ENCODE measurements at places on chromosomes 12 and 14.

- DNase-seq, result no peak
Measured at GRCh38 chr12:102976609-102977280, 19.3 kb downstream of the ASCL1 start.

DNA sequence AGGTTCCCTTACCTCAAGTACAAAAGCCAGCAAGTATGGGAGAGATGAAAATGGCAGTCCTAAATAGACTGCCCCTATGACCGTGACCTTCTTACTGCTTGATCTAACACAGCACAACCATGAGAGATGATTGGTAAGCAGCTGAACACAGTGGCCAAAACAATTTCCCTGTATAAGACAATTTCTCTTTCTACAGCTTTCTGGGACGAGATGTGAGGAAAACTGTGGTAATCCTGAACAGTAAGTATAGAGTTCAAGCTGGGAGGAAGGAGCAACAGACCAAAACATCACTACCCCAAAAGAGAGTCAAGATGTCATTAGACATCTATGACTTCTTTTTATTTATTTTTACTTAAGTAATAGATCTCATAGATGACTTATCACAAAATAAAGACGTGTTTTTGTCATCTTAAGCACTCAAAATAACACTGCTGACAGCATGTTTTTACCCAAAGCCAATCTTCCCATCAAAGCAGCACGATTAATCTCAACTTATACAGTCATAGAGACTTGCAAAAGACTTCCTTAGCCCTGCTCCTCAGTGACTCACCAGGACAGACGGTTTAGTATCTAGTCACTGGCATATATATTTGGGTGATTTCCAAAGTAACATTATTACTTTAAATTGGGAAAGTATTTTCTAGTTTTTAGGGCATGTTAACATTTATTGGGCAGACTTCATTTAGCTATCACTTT, 3.7 kb downstream of the TMEM52B start:
- no peak for DNase-seq

DNA sequence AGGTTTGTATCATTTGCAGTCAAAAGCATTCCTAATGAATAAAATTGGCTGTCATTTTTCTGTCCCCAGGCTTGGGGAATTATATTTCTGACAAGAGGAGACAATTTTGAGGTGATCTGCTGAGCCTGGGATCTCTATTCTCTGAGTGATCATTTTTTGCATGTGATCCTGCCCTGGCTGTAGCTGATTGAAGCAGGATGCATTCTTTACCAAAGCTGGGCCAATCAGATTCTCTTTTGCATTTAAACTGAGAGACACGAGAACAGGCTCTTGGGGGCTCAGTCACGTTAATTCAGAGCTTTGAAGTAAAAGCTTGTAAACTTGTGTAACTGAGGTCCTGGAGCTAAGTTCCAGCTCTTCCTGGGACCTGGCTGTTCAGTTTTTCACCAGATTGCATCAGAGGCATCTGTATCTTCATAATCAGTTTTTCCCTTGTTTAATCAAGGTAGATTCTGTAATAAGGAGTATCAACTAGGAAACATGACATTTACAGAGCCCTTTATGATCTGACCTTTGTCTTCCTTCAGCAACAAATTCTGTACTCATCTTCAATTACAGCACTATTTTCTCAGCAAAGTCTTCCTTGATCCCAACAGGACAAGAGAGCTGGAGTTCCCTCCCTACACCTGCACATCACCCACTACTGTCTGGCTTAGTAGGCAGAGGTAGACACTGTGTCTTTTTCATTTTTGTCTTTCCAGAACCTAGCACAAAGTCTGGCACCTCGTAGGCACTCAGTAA, 35.0 kb upstream of the MANSC4 start:
- DNase-seq, result no peak

DNA sequence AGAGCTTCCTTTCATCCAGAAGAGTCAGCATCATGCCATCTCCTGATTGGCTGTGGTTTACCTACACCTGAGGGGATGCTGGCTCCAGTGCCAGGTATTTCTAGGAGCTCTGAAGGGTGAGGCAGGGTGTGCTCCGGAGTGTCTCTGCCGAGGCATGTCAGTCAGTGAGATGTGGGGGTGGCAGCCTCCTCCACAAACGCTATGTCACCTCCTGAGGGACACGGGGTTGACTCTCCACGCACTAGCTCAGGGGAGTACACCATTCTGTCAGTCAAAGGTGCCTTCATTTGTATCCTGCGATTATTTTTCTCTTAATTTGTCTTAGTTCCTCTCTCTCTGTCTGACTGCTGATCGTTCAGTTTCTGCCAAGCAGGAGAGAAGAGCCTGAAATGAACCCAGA, 604.5 kb downstream of the VRK1 start:
- no peak for DNase-seq

DNA sequence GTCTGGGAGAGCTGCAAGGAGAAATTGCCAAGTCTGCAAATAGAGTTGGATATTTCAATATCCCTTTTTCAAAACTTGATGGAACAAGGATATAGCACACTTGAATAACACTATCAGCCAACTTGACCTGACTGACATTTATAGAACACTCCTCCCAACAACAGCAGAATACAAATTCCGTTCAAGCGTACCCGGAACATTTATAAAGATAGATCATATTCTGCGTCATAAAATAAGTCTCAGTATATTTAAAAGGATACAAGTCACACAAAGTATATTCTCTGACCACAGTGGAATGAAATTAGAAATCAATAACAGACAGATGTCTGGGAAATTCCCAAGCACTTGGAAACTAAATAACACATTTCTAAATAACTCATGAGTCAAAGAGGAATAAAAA, 29.0 kb upstream of the MEG3 start:
- DNase-seq, result no peak

- no peak for DNase-seq
Measured at GRCh38 chr14:64279704-64280668, 14.2 kb downstream of the ESR2 start.

GRCh38 chr12:42766754-42767153, 177.2 kb upstream of the PRICKLE1 start:
- DNase-seq, result no peak

DNA sequence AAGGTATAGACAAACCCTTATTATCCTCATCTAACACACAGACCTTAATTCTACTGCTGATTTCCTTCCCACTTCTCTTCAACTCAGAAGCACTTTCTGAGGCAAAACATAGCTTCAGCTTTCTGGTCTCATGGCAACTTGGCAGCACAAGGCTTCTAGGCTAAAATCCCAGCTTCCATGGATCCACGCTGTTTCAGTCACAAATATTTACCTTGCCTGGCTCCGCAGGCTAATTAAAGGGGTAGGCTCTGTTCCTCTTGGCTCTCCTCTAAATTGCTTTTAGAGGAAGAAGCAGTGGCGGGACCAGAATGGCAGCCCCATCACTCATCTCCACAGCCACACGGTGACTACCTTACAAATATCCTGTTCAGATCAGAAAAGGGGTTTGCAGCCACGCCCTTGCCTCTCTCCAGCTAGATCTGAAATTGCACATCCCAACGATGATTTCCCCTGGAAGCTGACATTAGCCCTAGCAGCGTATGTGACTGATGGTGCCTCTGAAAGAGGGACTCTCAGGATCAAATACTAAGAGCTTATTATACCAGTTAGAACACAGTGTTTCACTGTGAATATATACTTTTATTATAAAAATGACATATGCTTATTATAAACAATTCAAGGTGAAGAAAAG, 221.5 kb upstream of the NUDT4 start:
- DNase-seq, result peak; percentile 19

- DNase-seq, result no peak
Measured at GRCh38 chr12:58703866-58704265, 216.4 kb downstream of the LRIG3 start.

- DNase-seq, result no peak
Measured at GRCh38 chr12:53971686-53972085, 1.2 kb upstream of the HOXC11 start.

- DNase-seq, result no peak
Measured at GRCh38 chr12:62834971-62835547, 99.9 kb downstream of the PPM1H start.

GRCh38 chr12:22039361-22039760, 6.7 kb upstream of the CMAS start:
- DNase-seq, result no peak

DNA sequence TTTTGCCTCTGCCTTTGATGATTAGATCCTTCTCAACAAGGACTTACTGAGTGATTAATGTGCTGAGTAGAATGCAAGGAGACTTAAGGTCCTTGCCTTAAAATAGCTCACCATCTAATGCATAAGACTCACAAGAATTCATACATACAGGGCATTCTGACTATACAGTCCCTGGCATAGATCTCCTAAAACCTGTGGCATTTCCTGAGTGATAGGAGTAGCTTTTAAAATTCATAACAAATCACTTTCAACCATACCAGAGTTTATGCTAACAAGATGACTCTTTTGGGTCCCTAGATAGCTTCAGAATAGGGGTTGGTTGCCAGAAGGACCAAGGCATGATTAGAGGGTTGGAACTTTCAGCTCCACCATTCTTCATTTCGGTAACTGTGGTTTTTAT, 48.8 kb downstream of the STXBP6 start:
- DNase-seq, result no peak

DNA sequence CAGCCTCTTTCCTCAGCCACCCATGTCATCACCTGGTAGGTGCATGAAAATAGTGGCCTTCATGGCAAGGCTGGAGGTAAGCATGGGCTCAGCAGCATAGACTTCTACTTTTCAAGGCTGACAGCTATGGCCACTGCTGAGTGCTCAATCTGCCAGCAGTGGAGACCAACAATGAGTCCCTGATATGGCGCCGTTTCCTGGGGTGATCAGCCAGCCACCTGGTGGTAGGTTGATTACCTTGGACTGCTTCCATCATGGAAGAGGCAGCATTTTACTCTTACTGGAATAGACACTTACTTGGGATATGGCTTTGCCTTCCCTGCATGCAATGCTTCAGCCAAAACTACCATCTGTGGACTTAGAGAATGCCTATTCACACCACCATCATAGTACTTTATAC, 39.5 kb upstream of the USP44 start:
- no peak for DNase-seq

DNA sequence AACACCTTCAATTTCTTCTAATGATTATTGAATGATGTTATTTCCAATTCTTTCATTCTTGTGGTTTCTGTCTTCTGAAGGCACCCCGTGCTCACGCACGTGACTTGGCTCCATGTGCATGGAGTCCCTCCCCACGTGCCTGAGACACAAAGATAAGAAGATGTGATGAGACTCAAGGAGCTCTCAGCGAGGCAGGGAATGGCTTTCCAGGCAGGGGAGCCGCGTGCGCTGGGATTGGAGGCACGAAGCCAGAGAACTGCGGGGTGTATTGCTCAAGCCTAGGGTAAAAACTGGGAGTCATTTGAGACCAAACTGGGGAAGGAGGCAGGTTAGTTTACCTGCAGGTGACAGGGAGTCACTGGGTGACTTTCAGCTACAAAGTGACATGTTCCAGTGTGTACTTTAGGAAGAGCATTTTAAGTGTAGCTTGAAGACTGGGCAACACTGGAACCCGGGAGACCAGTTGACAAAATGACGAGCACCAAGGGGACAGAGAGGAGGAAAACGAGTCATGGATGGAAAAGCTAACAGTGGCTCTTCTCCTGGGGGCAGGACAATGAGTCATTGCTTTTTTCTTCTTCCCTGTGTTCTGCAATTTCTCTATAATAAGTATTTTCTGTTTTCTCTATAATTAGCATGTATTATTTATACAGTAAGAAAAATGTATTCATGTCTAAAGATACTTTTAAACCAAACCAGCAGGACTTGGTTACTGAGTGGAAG, 311.7 kb upstream of the FKBP4 start:
- peak; percentile 23 for DNase-seq

GRCh38 chr14:104377256-104377655, 202.3 kb upstream of the C14orf180 start:
- DNase-seq, result no peak

- no peak for DNase-seq
Measured at GRCh38 chr12:98771811-98772752, 127.0 kb downstream of the APAF1 start.
